ENCODE measurements at places on chromosomes 13 and 19.

- no peak for DNase-seq
Observed at GRCh38 chr13:105920370-105920769, 615.1 kb downstream of the EFNB2 start.

- no peak for DNase-seq
Observed at GRCh38 chr19:49570997-49571676, 9.2 kb downstream of the NOSIP start.

DNA sequence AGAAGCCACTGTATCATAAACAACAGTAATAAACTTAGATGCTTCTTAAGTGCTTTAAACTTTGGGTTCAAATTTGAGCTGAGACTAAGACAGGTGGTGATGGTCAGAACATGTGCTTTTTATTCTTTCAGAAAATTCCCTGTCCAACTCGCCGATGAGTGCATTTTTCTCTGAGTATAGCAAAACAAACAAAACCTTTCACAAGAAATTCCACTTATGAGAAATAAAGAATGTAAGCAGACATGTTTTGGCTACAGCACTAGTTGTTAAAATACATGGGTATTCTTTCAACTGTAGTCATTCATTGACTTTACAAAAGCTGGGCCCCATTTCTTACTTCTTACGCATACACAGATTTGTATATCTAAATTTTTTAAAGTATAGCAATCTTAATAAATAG, 125.6 kb downstream of the SPRY2 start:
- DNase-seq: no peak

DNA sequence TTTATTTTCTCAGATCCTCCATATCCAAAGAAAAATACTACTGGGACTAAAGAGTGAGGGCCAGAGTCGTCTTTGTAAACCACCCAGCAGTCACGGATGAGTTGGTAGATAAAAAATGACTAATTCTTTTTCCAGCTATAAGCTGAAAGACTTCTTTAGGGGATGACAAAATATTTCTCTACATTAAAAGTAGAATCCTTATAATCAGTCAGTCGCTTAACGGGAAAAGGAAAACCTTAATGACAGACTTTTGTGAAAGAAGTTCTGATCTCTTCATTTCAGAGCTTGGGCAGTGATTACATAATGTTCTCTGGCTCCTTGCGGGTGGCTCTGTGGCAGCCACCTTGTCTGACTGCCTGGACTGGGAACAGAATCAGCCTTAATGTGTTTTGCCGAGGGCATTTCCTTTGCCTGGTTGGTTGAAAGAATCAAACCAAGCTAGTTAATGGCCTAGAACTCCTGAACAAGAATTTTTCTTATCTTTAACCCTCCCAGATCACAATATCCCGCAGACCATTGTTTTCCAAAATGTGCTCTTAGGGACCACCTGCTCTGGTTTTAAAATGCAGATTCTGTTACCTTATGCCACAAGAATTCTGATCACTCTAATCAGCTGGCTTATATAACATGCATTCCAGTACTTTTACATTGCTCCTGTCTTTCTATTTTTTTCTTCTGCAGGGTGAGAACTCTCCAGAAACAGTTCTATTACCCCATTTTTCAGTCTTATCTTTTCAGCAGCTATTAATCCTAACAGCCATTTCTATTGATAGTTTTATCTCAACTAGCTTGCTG, 2.5 kb downstream of the ITM2B start:
- no peak for DNase-seq

DNA sequence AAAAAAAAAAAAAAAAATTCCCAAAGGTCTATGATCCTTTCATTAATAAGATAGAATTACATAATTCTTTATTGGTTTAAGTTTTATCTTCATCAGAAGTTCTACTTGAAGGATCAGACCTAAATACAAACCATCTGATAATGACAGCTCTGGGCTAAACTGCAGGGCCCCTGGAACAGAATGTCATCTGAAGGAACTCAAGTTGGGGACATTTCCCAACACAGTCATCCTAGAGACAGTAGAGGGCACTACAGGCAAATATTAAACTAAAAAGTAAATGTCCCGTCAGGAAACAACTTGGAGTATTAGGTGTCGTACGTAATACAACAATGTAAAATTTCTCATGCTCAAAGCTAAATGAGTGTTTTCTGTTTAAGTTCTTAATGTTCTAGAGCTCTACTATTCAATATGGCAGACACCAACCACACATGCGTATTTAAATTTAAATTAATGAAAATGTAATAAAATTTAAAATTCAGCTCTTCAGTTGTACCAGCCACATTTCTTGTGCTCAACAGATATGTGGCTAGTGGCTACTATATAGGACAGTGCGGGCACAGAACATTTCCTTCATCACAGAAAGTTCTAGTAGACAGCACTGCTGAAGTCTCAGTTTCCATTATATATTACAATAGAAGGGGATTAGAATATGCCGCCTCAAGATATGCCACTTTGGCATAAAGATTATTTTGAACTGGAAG, 21.8 kb upstream of the NAXD start:
- peak; percentile 81 for DNase-seq

DNA sequence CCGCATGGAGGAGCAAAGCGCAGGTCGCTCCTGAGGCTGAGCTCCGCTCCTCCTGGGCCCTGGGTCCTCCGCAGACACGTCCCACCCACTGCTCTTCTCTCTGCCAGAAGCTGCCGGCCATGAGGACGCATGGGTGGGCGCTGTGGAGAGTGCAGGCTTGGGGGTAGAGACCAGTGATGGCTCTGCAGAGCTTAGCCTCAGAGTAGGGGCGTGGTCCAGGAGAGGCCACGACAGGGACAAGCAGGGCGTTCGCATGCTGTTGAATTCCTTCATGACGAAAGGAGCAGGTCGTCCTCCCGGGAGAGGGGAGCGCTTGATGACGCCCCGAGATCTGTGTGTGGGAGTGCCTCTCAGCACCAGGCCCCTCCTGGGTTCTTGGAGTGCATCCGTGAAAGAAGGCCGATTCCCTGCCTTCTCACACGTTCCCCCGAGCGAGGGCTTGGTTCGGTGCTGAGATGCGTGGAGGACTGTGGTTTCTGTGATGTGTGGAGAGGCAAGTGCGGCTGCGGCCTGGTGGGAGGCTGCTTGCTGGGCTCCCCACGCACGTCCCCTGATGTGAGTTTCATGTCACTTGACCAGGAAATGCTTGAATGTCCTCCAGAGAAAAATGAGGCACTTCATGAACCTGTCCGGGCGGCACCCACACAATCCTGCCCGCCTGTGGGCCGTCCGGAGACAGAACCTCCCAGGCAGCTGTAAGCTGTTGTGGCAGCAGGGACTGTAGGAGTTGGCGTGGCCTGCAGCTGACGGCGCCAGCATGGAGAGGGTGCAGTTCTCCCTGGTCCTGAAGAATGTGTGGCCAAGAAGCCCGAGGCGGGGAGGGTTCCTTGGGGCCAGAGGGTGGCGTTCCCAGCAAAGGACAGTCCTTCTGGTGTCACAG, 4.5 kb downstream of the SF3A2 start:
- DNase-seq: no peak

DNA sequence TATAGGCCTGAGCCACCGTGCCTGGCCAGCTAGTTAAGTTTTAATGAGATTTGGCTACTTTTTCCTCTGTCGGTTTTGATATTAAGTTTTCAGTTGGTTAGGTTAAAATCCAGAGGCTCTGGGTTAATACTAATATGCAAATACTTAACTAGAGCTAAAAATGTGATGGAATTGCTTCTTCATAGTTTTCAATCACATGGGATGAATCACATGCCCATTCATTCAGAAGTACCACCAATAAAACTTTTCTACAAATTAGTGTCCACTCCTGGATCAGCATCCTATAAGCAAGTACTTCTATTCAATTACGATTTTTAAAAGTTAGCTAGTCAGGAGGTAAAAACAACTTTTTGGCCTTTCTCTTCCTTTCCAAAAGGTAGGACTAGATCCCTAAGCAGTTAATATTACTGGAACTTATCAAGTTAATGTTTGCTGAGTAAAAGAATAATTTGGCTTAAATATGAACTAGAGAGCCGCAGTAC, 4.3 kb downstream of the SLC25A30 start:
- DNase-seq: no peak

DNA sequence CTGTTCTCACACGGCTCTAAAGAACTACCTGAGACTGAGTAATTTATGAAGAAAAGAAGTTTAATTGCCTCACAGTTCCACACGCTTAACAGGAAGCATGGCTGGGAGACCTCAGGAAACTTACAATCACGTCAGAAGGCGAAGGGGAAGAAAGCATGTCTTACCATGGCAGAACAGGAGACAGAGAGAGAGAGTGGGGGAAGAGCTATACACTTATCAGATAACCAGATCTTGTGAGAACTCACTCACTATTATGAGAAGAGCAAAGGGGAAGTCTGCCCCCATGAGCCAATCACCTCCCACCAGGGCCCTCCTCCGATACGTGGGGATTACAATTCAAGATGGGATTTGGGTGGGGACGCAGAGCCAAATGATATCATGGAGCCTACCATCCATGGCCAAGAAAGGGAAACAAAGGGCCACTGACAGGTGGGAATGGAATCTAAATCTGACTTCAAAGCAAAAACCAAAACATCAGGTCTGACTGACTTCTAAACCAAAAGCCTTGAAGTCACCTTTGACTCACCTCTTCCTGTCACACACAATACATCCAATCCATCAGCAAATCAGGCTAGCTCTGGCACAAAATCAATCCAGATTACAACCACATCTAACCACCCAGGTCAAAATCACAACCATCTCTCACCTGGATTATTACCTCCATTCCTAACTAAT, 189.7 kb downstream of the ENOX1 start:
- no peak for DNase-seq

GRCh38 chr19:19078801-19079200, 15.0 kb downstream of the SLC25A42 start:
- DNase-seq: no peak

- peak; percentile 91 for DNase-seq
Observed at GRCh38 chr19:12769689-12770088, 5.7 kb downstream of the HOOK2 start.

DNA sequence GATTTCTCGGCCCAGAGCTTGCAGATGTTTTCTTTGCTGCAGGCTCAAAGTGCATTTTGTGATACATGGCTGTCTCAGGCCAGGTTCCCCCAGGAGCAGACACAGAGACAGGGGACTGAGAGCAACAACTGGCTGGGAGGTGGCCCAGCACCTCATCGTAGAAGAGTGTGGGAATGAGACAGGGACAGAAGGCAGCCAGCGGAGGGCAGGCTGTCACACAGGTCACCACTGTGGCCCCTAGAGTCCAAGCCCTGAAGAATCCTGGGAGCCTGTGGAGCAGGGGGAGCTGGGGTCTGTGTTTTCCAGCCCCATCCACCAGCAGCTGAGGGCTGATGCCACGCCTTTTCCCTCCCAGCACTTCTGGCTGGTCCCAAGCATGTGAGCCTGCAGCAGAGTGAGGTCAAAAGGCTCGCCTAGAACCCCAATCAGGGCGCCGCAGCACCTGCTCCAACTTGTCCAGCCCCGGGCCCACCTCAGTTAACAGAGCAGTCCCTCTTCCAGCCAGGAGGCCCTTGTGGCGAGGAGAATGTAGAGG, 723.8 kb downstream of the UQCRFS1 start:
- DNase-seq: no peak

- no peak for DNase-seq
Observed at GRCh38 chr13:97544031-97544765, 110.2 kb downstream of the RAP2A start.

DNA sequence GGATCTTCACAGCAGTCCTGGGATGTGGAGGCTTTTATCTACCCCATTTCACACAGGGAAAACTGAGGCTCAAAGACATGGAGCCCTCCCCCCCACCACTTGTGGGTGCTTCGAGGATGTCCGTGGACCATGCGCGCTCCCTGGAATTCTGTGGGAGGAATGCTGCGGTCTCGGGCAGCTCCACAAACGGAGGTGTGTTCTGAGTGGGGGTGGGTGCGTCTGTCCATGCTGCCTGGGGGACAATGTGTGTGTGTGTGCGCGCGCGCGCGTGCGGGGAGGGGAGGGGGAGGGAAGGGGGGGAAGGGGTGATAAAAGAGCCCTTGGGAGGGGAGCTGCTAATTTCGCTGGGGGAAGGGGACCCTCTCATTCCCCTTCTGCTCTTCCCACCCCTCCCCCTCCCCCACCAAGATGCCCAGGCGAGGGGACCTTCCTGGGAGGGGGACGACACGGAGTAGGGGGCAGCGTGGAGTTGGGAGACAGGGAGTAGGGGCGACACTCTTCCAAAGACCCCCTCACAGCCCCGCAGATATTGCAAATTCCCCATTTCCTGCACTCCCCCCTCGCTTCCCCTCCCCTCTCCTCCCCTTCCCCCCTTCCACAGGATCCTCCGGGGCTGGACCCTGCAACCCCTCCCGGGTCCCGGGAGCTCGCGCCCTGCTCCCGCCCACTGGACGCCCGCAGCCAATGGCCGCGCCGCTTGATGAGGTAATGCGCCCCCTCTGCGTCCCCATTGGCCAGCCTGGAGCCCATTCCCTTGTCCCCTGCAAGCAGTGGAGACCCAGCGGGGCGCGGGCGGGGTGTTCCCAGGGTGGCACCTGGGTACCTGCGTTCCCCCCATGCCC, 18.9 kb upstream of the ZNRF4 start:
- no peak for DNase-seq

DNA sequence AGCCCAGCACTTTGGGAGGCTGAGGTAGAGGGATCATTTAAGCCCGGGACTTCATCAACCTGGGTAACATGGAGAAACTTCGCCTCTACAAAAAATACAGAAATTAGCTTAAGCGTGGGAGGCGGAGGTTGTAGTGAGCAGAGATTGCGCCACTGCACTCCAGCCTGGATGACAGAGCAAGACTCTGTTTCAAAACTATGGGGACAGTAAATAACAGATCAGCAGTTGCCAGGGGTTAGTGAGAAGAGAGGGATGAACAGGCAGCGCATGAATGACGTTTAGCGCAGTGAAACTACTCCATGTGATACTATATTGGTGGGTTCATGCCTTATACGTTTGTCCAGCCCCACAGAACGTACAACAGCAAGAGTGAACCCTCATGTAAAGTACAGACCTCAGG, 7.1 kb upstream of the ICAM3 start:
- no peak for DNase-seq

GRCh38 chr13:34416971-34417380, 525.1 kb upstream of the NBEA start:
- DNase-seq: no peak

- no peak for DNase-seq
Observed at GRCh38 chr13:100636441-100636840, 38.2 kb downstream of the TMTC4 start.

GRCh38 chr13:35690581-35691207, 214.2 kb upstream of the MAB21L1 start:
- DNase-seq: no peak

DNA sequence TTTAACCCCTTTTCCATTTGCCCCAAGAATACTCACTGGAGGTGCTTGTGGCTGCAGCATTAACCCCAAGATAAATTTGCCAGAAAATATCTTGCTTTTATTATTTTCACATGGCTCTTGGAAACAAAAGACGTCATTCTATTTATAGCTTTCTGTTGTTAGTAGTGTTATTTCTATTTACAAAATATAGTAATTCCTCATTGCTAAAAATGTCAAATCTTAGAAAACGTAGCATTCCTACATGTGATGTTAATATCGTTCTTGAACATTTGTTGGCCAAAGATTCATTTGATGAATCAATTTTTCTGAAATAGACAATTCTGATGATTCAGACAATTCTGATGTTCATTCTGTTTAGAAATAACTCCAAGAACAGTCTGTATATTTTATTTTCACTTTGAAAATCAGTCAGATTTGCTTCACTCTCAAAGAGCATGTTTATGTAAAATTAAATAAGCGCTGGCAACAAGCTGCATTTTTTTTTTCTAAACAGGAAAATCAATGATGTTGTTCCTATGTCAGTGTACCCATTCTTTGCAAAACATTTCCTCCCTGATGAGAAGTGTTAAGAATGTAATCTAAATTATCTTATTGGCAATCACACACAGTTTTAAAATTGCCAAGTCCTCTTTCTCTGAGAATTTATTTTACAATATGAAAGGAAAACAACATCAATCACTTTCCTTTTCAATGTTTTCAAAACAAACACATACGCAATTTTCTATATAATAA, 334.0 kb downstream of the KCTD12 start:
- no peak for DNase-seq

Data from GM13976 (cell line).